Foreskin fibroblast (primary cell): ENCODE measurements at places on chromosomes 16 and 17.

DNA sequence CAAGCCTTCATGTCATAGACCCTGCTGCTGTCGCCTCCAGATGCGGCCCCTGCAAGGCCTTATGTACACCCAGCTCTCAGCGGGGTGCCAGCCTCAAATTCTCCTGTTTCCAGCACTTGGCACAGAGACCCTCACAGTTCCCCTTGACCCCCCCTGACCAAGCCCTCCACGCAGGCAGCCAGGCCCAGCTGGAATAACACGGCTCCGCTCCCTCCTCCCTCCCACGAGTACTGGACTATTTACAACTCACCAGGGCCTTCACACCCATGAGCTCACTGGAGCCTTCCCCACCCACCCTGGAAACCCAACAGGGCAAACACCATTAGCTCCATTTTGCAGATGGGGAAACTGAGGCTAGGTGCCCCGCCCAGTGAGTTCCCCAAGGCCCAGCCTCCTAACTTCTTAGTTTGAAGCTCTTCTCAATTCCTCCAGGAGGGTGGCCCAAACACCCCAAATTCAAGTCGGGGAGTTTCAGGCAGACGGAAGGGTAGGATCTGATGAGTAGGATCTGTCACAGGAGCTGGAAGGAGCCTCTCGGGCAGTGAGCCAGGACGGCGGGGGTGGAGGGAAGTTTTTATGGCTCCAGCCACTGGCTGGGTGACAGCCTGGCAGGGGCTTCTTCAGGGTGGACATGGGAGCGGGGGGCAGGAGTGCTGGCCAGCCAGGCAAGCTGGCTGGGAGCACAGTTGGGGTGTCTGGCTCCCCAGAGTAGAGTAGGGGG, 17.5 kb upstream of the DLX4 start:
- no peak for DNase-seq

GRCh38 chr16:88920618-88921590, 54.4 kb upstream of the PABPN1L start:
- peak; percentile 94 for DNase-seq

GRCh38 chr17:5399767-5400166, 19.7 kb downstream of the NUP88 start:
- DNase-seq: no peak

DNA sequence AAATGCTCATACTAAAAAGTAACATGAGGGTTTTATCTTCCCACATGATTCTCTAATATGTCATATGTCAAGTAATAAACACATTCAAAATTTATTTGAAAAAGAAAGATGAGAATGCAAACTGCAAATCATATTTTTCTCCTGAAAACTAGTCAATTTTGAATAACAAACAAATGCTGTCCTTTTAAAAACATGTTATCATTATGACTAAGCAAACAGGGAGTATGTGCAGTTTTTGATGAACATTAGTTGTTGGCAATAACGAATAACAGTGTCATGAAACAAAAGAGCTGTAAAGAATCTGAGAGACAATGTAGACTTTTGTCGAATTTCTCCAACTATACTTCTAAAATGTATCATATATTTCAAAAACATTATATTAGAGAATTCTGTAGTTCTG, 34.8 kb downstream of the RPGRIP1L start:
- no peak for DNase-seq

GRCh38 chr16:82252582-82252981, 82.6 kb upstream of the MPHOSPH6 start:
- DNase-seq: no peak

- no peak for DNase-seq
Observed at GRCh38 chr17:28530250-28530649, 22.2 kb downstream of the UNC119 start.

DNA sequence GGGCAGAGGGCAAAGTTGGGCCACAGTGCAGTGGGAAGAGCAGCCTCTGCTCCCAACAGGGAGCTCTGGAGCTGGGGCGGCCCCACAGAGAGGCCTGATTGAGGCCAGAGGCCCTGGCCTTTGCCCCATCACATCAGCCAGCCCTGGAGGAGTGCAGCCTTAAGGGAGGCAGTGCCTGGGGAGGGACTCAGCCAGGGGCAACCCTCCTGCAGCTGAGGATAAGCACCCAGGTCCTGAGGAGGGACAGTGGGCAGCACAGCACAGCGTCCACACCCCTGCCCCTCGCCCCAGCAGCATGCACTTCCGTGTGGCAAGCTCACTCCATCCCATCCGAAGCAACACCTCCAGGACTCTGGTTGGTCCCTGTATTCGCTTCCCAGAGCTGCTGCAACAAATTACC, 61.9 kb upstream of the CBX4 start:
- no peak for DNase-seq

DNA sequence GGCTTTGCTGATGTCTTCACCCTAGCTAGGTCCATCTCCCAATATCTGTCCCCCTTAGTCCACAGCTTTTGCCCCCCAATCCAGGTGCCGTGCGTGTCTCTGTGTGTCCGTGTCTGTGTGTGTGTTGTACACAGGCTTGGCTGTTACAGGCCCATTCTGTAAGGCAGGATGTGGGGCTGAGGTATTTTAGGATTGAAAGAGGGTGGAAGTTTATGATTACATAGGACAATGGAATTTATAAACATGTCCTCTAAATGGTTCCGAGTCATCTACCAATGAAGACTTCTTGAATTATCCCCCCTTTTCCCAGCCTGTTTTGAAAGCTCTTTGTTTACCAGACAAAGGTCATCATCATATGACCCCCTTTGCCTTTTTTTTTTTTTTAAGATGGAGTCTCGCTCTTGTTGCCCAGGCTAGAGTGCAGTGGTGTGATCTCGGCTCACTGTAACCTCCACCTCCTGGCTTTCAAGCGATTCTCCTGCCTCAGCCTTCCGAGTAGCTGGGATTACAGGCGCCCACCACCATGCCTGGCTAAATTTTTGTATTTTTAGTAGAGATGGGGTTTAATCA, 21.9 kb downstream of the ACE start:
- peak; percentile 60 for DNase-seq

DNA sequence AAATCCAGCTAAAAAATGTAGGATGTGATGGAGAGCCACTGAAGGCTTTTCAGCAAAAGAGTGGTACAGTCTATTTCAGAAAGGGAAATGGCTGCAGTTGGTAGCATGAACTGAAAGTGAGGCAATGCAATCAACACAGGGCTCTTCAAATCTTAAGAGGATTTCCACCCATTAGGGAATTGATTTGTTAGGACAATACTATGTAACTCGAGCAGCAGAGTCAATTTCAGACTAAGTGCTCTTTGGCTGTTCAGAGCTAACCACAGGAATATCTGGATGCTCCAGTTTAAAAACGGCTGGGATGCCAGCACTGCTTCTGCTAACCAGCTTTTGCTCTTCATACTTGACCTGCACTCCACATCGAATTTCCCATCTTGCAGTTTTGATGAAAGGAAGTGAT, 24.6 kb downstream of the CACNG1 start:
- peak; percentile 24 for DNase-seq

DNA sequence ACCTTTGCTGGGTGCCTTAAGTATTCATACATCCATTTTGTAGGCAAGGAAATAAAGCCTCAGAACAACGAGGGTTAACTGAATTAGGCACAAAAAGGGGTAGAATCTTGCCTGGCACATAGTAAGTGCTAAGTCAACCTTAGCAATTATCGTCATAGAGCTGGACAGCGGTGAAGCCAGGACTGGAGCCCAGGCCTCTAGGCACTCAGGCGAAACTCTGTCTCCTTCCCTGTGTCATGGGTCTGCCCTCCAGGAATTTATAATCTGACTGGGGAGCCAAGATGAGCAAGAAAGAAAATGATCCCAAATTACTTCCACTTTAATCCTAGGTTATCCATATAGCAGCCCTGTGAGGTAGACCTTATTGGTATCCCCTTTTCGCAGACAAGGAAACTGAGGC, 61.4 kb downstream of the KATNIP start:
- DNase-seq: no peak

DNA sequence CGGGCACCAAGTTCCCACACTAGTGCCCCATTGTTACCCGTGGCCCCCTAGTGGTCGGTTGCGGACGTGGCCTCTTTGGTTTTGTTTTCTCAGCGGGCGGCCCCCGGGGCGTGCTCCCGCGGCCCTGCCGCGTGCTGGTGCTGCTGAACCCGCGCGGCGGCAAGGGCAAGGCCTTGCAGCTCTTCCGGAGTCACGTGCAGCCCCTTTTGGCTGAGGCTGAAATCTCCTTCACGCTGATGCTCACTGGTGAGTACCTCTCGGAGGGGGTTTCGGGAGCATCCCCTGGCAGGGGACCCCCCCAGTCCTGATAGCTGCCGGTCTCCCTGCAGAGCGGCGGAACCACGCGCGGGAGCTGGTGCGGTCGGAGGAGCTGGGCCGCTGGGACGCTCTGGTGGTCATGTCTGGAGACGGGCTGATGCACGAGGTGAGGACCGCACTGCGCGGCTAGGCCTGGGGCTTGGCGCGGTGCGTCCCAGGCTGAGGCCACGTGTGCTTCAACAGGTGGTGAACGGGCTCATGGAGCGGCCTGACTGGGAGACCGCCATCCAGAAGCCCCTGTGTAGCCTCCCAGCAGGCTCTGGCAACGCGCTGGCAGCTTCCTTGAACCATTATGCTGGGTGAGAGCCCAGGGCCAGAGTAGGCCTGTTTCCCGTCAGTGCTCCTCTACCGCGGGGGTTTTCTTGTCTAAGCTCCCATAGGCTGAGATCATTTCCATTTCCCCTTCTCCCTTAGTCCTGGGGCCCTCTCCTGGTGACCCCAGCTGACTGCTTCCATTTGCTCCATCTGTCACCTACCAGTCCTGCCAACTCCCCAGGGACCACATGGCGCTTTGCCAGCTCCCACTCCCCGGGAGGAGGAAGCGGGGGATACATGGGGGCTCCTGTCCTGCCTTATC, 1.7 kb downstream of the SPHK1 start:
- DNase-seq: peak; percentile 94

- peak; percentile 55 for DNase-seq
Observed at GRCh38 chr17:37174205-37174604, 201.6 kb upstream of the C17orf78 start.

- no peak for DNase-seq
Observed at GRCh38 chr16:8373676-8374431, 216.5 kb downstream of the TMEM114 start.

GRCh38 chr17:51398687-51399086, 138.3 kb downstream of the UTP18 start:
- no peak for DNase-seq

DNA sequence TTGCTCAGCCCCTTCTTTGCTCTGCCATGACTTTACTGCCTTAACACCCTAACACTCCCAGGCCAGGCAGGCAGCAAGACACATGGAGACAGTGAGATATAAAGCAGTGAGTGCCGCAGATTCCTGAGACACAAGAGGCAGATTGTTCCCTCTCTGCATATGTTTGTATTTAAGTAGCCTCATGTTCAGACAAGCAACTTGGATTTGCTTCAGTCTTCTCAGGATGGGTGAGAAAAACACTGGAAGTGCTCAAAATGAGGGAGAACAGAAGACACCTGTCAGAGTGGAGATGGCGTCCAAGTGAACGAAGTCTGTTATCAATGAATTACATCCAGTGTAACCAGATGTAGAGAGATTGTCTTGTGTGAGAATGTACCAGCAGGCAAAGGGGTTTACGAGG, 86.8 kb downstream of the CES1 start:
- peak; percentile 6 for DNase-seq
